ENCODE measurements at places on chromosomes 3 and 15. TPM values are rescaled to one million over a fixed set of nuclear protein-coding genes. Genes with fewer than 3 reads are reported as not detected.

The ST3GAL6 gene
- total RNA-seq: 27.6 TPM

The SNX22 gene
- 1.3 TPM for total RNA-seq

The ZKSCAN7 gene
- 1.2 TPM for total RNA-seq

The SAMMSON gene
- not detected for total RNA-seq

The C3orf20 gene
- total RNA-seq: not detected

The DNAH12 gene
- 0.04 TPM for total RNA-seq

The BCL2A1 gene
- 2.1 TPM for total RNA-seq

The GASK1A gene
- total RNA-seq: under 0.01 TPM

The CCR3 gene
- total RNA-seq: not detected

The PATL2 gene
- total RNA-seq: not detected

The IL20RB gene
- 0.42 TPM for total RNA-seq

The SLCO2A1 gene
- 0.79 TPM for total RNA-seq

The AQP9 gene
- not detected for total RNA-seq

The PARP15 gene
- total RNA-seq: 0.07 TPM

The C2CD4A gene
- total RNA-seq: 3.2 TPM

The CPLX3 gene
- total RNA-seq: not detected

The RASSF1 gene
- 17.0 TPM for total RNA-seq

The EPHB3 gene
- not detected for total RNA-seq

The DLEC1 gene
- total RNA-seq: not detected

The COL7A1 gene
- 0.13 TPM for total RNA-seq

The NAA50 gene
- total RNA-seq: 298 TPM

The CRYGS gene
- 1.4 TPM for total RNA-seq

The MEIS2 gene
- total RNA-seq: 53.1 TPM

The IQCF5 gene
- total RNA-seq: not detected

Measured in pulmonary artery endothelial cell (primary cell).